ENCODE measurements at places on chromosomes 12 and 14.

GRCh38 chr14:93967637-93968250 lies 8.6 kb downstream of the ASB2 start:
- DNase-seq = no peak

DNA sequence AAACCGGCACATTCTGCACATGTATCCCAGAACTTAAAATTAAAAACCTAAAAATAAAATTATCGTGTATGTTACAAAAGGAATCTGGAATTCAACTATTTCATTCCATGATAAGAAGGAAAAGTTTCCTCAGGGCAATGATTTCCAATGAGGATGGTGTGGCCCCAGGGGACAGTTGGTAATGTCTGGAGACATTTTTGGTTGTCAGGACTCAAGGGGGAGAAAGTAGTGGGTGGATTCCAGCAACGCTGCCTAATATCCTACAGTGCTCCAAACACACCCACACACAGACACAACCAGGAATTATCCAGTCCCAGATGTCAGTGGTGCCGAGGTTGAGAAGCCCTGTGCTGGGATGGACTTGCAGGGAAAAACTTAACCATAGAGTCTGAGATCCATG lies 228.3 kb downstream of the TMEM132D start:
- DNase-seq = no peak

- no peak for DNase-seq
These were observed 111.0 kb downstream of the MSRB3 start for GRCh38 chr12:65389436-65389835.

- DNase-seq = no peak
These were observed 70.6 kb downstream of the TMEM132C start for GRCh38 chr12:128337431-128338170.

DNA sequence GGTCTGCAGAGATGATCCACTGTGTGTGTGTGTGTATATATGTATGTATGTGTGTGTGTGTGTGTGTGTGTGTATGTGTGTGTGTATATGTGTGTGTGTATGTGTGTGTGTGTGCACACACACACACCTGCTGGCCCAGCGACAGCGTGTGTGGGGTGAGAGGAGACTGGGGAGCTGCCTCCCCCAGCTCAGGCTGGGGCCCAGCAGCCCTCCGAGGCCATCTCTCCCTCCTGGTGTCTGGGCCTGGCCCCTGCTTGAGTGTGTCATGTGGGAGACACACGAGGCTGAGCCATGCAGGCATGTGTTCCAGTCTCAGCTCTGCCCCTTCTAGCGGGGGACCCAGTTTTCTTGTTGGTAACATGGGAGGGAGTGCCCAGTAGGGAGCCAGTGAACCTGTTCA lies 10.0 kb upstream of the TNFAIP2 start:
- DNase-seq = no peak

- DNase-seq = no peak
These were observed 431 bp downstream of the HIP1R start for GRCh38 chr12:122835750-122836026.

- no peak for DNase-seq
These were observed 126.0 kb upstream of the COCH start for GRCh38 chr14:30748343-30748742.
